Renal pelvis (tissue), 12 donors: ENCODE measurements at places on chromosomes 13 and 19. TPM values are rescaled to one million over a fixed set of nuclear protein-coding genes. Genes with fewer than 3 reads are reported as not detected.

GRCh38 chr13:76148926-76149325 is 512.8 kb downstream of the LMO7 start:
- DNase-seq: no peak

DNA sequence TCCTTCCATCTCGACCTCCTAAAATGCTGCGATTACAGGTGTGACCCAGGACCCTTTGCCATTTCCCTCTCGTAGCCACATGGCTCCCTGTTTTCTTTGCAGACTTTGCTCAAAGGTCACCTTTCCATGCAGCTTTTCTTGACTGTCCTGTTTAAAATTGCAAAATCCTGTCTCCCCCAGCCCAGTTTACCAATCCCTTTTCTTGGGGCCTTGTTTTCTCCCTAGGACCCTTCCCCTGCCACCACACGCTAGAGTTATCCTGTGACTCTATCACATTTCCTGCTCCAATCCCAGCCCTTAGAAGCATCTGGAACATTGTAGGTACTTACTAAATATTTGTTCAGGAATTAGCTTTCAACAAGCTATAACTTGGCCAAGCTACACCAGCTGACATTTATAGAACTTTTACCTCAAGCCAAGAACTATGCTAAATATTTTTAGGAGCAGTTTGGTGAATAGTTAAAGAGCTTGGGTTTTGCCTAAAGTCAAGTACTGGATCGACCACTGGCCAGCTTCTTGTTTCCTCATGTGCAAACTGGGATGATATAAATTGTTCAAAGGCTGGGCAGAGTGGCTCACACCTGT is 9.1 kb upstream of the SERTAD3 start:
- DNase-seq: no peak

- DNase-seq: no peak
Observed at GRCh38 chr13:49459580-49459979, 15.5 kb downstream of the SETDB2 start.

DNA sequence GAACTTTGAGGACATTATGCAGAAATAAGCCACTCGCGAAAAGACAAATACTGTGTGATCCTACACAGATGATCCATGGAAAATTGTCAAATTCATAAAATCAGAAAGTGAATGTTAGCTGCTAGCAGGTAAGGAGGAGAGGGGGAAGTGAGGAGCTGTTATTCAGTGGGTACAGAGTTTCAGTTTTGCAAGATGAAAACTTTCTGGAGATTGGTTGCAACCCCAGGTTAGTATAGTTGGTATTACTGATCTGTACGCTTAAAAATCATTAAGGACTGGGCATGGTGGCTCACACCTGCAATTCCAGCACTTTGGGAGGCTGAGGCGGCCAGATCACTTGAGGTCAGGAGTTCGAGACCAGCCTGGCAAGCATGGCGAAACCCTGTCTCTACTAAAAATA is 17.9 kb downstream of the ZNF101 start:
- no peak for DNase-seq

DNA sequence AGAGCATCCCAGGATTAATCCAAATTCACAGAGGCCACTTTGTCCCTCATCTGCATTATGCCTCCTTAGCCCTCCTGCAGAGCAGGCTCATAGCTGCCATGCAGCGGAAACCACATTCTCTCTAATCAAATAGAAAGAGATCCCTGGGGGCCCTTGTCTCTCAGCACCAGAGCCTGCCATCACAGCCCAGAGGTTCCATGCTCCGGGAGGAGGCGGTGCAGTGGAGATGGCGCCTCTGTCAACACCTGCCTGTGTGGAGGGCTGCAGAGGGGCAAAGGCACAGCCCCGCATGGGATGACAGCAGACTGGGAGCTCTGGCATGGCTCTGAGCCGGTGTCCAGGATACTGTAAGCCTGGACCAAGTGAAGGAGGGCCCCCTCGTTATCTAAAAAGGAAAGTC is 111.3 kb downstream of the SLC7A1 start:
- DNase-seq: no peak

DNA sequence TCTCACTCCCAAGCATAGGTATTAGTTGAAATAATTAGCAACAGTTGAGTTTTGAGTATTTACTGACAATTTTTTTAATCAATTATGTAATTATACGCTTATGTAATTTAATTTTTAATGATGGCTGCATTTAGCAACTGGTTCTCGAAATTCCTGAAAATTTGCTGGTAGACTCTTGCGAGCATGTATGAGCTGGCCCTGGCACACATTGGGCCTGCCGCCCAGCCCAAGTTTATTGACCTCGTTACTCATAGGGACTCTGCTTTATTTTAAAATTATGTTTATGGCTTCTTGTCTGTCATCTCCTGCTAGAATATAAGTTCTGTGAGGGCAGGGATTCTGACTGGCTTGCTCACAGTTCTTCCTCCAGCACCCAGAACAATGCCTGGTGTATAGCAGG is 6.7 kb downstream of the KLK14 start:
- no peak for DNase-seq

DNA sequence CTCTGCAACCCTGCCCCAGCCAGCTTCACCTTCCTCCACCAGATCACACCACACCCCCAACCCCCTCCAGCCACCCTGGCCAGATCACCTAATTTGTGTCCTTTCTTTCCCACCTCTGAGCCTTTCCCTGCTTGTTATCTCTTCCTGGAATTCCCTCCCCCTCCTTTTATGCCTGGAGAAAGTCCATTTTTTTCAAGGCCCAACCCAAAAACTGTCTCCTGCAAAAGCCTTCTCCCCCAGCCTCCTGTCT is 5.3 kb upstream of the TLE2 start:
- no peak for DNase-seq

DNA sequence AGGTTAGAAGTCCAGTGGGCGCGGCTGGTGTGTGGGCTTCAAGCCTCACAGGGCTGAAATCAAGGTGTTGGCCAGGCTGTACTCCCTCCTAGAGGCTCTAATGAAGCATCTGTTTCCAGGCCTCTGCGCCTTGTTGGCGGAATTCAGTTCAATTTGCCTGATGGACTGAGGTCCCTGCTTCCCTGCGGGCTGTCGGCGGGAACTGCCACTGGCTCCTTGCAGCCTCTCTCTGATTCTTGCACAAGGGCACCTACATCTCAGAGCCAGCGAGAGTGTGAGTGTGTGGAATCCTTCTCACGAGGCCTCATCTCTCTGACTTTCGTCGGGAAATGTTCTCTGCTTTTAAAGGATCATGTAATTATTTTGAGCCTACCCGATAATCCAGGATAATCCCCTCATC is 128.6 kb downstream of the DLEU7 start:
- no peak for DNase-seq

DNA sequence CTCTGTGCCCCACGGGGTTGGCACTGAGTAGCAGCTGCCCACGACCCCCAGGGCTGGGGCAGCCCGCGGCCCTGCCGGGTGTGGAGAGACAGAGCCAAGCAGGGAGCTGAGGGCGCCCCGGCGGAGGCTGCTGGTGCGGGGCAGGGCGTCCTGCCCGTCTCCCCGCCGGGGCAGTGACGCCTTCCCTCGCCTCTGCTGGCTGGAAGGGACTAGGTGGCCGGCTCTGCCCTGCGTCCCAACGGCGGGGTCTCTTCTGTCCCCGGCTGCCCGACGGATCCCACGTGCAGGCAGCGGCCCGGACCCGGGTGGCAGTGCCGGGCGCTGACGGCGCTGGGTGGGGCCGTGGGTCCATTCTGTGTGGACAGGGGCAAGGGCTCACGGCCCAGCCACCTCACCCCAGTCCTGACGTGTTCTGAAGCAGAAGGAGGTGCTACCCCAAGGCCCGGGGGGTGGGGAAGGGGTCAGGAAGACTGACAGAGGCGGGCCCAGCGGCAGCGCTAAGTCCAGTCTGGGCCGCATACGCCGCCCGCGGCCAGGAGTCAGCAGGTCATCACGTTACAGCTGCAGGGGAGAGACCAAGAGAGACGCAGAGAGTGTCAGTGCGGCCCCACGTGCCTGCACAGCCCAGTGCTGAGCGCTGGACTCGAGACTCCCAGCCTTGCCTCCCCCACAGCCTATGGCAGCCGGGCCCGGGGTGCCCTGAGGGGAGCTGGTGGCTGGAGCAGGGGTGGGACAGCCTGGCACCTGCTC is 15.1 kb upstream of the PLPP2 start:
- no peak for DNase-seq

GRCh38 chr19:34128558-34129250 is 43.6 kb upstream of the LSM14A start:
- no peak for DNase-seq

- DNase-seq: no peak
Observed at GRCh38 chr13:54563286-54563685, 1534.7 kb downstream of the OLFM4 start.

GRCh38 chr19:19627621-19628500 is at the start of gene LPAR2:
TSS of gene LPAR2 (minus strand) at chr19:19628220. CDS start at chr19:19627275, 945 bp downstream.
- peak; percentile 60 for DNase-seq

The STAP2 gene
- 31.4 TPM for polyA plus RNA-seq

The HCN2 gene
- 0.27 TPM for polyA plus RNA-seq

The EDDM13 gene
- polyA plus RNA-seq: 1.7 TPM

The YJEFN3 gene
- 12.4 TPM for polyA plus RNA-seq

The PSG6 gene
- polyA plus RNA-seq: not detected

The RUBCNL gene
- polyA plus RNA-seq: 3.3 TPM

The PROZ gene
- 2.9 TPM for polyA plus RNA-seq

The ANKLE1 gene
- 1.9 TPM for polyA plus RNA-seq
